ENCODE measurements at places on chromosomes 6 and 20. TPM values are rescaled to one million over a fixed set of nuclear protein-coding genes. Genes with fewer than 3 reads are reported as not detected.

TGM3 gene
- total RNA-seq: under 0.01 TPM

TFAP2D gene
- not detected for total RNA-seq

TXLNB gene
- not detected for total RNA-seq

FOXQ1 gene
- 8.1 TPM for total RNA-seq

ARHGAP18 gene
- 9.9 TPM for total RNA-seq

IPCEF1 gene
- total RNA-seq: under 0.01 TPM

All from tracheal epithelial cell (primary cell).